ENCODE measurements at places on chromosomes 7 and 10.

DNA sequence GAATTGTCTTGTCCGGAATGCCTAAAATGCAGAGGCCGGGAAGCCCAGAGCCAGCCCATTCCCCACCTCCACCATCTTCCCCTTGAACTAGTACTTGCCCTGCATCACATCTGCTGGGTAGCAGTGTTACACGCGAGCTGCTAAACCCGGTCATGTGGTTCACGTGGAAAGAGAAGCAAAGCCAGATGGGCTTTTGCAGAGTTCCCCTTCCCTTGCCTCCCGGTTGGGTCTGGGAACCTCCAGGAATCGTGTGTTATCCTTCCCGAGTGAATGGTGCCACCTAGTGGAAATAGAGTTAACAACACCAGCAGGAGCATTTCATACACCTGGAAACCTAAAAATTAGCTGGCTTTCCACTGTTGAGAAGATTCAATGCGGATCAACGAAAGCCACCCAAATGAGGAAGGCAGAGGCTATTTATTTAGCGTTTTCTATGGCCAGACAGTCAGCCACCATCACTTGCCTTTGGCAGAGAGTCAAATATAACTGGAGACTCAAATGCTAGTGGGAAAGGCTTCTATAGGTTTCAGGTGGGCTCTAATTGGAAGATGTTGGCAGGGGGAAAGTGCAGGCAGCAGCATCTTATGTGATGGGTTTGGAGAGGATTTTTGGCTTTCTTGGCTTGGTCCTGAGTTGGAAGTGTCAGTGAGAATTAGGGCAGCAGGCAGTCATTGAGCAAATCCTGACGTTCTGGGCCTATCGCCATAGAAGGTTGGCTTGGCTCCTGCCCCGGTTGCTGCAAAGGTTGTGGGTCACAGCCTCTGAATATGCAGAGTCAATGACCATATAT is 12.9 kb upstream of the DENND2A start:
- peak; percentile 52 for DNase-seq

- DNase-seq, result no peak
Observed at GRCh38 chr10:54665095-54665494, 135.9 kb downstream of the PCDH15 start.

DNA sequence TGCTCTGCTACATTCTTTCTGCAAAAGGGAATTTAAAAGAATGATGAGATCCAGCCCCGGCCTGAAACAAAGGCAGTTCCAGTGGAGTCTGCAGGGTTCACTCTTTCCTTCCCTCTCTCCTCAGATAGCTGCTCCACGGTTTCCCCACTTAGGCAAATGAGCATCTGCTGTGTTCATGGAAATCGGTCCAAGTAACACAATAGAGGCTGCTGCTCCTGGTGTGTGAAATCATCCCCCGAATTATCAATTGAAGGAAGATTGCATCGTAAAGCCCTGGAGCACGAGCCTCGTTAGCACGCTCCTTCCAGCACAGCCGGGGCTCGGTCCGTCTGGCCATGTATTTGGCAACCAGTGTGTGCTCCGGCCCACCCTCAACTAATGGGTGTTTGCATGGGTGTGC is 108.3 kb upstream of the DPP6 start:
- DNase-seq, result no peak

- DNase-seq, result no peak
Observed at GRCh38 chr7:128963327-128963757, 25.6 kb downstream of the IRF5 start.

GRCh38 chr10:7488418-7488829 is 77.6 kb upstream of the SFMBT2 start:
- DNase-seq, result no peak

DNA sequence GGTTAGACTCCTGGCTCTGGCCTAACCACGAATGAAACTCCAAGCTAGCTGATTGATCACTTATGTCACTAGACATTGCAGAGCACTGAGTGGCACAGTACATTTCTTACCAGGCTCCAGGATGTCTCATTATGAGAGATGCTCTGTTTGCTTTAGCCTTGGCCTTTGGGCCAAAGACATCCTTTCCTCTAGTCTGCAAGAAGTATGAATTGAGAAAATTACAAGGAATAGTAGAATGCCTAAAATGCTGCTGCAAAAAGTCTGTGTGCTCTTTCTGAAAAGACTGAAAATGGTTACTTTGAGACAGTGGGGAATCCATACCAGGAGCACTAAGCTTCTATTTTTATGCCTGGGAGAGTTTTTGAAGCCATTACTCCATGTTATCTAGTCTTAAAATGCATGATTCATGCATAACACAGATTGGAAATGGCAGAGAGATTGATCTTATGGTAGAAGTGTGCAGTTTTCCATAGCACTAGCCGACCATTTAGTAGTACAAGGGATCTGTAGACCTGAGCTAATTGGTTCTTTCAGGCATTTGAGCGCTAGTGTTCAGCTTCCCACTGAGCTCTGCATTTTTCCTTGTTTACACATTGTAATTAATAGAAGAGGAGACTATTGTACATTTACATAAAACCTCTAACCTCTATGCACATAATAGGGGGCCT is 303.8 kb downstream of the PRKG1 start:
- DNase-seq, result no peak

- no peak for DNase-seq
Observed at GRCh38 chr10:84563868-84564267, 235.5 kb downstream of the CCSER2 start.

DNA sequence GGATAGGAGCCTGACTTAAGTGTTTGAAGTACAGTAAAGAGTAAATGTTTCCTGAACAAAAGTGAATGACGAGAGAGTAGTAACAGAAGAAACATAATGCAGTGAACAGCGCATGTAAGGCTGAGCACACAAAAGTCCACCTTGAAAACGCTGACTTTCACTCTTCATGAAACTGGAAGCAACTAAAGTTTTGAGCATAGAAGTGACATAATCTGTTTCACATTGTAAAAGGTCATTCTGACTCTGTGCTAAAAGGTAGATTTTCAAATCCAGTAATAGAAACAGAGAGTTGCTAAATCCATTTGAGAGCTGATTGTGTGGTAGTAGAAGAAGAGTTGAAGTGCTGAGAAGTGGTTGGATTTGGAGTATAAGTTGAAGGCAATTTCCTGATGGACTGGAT is 1037.0 kb downstream of the CNTNAP2 start:
- no peak for DNase-seq

GRCh38 chr7:7867846-7868571 is 100.6 kb upstream of the GLCCI1 start:
- no peak for DNase-seq

DNA sequence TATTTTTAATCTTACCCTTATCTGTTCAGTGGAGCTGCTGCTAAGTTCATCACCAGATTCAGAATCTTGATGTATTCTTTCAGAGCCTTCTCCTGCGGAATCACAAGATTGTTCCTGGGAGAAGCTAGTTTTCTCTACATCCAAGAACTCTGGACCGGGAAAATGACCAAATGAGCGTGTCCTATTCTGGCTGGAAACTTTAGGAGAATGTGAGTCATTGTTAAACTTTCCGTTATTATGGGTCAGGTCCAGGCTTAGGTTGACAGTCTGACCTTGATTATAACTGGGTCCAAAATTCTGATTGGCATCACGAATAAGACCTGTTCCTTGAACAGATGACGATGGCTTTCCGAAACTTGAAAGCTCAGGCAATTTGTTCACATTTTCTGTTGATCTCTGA is 20.5 kb downstream of the ARHGAP12 start:
- DNase-seq, result no peak

DNA sequence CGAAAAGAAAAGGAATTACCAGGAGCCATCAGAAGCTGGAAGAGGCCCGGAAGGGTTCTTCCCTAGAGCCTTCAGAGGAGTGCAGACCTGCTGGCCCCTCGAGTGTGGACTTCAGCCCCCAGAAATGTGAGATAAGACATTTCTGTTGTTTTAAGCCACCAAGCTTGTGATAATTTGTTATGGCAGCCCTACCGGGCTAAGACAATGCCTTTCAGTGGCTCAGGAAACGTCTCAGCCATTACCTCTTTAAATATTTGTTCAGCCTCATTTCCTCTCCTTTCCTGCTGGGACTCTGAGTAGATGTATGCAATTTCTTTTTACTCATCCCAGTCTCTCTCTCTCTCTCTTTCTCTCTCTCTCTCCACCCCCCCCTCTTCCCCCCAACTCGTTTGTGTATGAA is 174.7 kb upstream of the GRB10 start:
- no peak for DNase-seq

- no peak for DNase-seq
Observed at GRCh38 chr10:17026686-17027485, 102.7 kb downstream of the CUBN start.

- no peak for DNase-seq
Observed at GRCh38 chr10:131186547-131187253, 124.8 kb downstream of the TCERG1L start.

DNA sequence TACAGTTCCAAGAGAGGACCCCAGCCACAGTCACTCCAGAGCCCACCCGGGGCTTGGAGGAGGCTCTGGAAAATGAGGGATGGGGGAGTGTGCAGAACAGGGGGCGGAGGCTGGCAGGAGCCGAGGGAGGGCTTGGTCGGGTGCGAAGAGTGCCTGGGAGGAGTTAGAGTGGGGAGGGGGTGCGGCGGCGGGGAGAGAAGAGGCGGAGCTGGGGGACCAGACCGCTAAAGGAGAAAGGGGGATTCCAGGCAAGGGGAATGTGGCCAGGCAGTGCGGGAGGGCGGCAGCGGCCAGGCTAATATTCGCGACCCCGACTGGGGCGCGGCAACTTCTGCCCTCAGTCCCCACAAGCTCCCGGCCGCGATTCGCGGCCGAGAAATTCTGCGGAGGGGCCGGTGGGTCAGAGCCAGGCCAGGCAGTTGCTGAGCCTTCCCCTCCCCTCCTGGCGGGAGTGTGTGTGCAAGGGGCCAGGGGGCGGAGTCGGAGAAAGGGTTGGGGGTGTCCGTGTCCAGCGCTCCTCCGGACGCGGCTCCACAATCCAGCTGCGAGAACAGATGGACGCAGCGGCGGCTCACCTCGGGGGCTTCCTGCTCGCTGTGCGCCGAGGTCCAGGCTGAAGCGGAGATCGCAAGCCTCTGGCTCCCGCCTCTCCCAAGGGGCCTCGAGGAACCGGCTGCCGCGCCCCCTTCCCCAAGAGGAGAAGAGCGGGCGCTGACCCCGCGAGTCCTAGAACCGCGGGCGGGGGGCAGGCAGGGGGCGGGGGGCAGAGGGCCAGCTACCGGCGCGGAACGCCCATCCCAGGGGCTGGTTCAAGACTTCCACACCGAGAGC is 612 bp upstream of the SLC18A3 start:
- DNase-seq, result no peak

DNA sequence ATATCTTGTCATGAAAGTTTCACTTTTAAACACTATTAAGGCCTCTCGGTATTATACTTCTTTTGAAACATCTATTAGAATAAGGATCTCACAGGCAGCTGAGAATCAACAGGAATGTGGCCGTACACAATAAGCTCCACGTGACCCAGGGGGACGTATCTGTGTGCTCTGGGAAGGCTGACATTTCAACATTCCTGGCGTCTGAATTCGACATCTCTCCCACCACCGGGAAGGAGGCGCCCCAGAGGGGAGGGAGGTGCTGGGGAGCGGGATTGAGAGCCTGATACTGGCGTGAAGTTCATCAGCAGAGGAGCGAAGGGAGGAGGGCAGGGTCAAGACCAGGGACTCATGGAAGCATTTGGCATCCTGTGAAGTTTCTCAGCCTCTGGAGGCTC is 401.3 kb downstream of the DNAJB6 start:
- DNase-seq, result no peak

- DNase-seq, result no peak
Observed at GRCh38 chr7:5598769-5599371, 175.2 kb upstream of the TNRC18 start.

DNA sequence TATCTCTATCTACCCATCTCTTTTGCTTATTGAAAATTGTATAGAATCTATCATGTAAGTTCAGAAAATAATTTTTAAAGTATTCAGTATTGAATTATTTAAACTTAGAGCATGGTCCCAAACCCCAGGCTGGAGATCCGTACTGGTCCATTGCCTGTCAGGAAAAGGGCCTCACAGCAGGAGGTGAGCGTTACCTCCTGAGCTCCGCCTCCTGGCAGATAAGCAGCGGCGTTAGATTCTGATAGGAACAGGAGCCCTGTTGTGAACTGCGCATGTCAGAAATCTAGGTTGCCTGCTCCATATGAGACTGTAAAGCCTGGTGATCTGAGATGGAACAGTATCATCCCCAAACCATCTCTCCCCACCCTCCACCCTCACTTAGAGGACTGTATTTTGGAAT is 266.0 kb upstream of the CNTNAP2 start:
- DNase-seq, result no peak

DNA sequence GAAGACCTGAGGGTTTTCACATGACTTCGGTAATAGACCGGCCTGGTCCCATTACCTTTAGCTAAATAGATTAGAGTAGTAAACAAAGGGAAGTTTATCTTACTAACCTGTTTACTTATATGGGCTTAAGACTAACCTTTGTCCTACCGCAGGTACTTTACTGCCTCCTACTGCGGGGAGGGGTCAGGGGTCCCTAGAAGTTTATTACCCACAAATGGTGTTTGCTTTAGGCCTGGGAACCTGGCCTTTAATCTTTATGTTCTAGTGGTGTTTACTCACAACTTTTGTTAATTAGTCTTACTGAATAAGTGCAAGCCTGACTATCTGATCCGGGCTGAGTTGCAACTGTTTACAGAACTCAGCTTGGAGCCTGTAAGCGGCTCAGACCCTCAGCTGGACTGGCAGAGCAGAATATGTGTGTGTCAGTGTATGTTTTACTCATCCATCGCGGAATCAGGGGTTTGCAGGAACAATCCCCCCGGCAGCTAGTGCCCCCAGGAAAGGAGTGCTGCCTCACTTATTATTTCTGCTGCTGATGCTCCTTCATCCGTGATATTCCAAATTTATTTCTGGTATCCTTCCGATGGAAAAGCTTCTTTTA is 578.9 kb upstream of the SEMA3D start:
- DNase-seq, result no peak

GRCh38 chr7:129970816-129971215 is 18.1 kb upstream of the UBE2H start:
- DNase-seq, result no peak

- DNase-seq, result no peak
Observed at GRCh38 chr10:70775679-70776454, 9.3 kb downstream of the TBATA start.

DNA sequence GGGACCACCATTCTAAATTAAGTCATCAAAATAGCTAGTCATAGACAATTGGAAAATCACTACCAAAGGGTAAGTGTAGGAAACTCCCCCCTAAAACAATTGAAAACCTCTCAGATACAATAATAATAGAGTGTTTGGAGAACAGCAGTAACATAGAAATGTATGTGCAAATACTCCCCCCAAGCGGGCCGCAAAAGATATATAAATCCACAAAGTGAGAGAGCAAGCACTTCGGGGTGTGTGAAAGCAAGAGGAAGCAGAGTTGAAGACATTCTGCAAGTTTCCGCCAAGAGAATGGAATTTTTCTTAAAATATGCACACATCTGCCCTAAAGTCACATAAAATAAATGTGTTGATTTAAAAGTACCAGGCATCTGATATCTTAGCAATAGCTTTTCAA is 33.3 kb downstream of the CHCHD3 start:
- peak; percentile 24 for DNase-seq

DNA sequence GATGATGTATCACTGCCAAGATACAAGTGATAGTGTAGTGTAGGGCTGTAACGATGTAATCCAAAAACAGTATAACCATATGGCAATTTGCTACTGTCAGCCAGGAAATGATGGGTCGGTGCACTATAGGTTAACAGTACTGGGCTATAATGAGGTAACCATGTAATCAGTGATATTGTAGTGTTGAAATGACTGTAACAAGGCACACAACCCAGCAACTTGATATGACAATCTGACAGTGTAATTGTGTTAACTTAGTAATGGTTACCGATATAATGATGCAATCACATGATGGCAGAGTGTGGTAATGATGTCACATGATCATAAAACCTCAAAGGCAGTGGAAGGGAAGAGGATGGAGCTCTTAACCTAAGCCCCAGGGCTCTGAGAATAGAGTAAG is 73.8 kb upstream of the SLF2 start:
- no peak for DNase-seq

All from SK-N-MC (cell line).